ENCODE measurements at places on chromosomes 7 and 10.

DNA sequence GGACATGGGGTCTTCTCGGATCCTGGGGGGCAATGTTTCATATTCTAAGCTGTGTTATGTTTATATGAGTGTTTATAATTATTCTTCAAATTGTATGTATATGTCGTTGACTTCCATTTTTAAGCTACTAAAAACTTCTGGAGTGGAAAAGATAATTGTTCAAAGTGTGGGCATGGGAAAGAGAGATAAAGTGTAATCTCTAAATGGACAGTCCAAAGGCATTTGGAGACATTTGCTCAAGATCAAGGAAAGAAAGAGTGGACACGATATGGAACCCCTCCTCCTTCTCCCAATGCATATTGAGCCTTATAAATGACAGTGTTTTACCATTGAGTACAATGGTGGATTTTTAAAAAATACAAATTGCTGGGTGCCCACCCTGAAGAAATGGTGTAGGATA lies 81.1 kb downstream of the SDHAF3 start:
- H3K36me3 ChIP-seq = no peaks in the 10 kb centered on the region
- H3K27me3 ChIP-seq = no peaks in the 10 kb centered on the region
- no peak overlapping the region for H3K4me3 ChIP-seq
- H3K27ac ChIP-seq = no peak overlapping the region

GRCh38 chr10:27242951-27243551 lies 2.5 kb upstream of the ACBD5 start:
- H3K4me3 ChIP-seq = peak overlapping the region; percentile 32
- no peaks in the 10 kb centered on the region for H3K36me3 ChIP-seq
- H3K27me3 ChIP-seq = no peaks in the 10 kb centered on the region
- peaks cover 7% of the 10 kb centered on the region for H3K4me1 ChIP-seq
- peak; percentile 87 for DNase-seq

DNA sequence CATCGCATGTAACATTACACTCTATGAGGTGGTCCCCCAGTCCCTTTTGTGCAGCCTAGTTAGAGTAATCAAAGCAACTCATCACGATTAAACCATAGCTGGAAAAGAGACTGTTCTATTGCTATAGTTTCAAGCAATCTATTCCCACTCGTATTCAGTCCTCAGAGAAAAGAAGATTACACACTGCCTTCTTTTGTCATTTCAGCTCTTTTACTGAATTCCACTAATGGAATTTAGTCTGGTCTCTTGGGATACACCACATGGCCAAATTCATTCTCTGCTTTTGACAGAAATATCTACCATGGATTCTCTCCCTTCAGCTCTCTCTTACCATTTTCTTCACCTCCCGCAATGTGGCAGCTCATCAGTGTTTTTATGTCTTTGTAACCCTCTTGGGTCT lies 108.9 kb upstream of the HDAC9 start:
- peaks cover 6% of the 10 kb centered on the region for H3K4me1 ChIP-seq
- no peak overlapping the region for H3K27ac ChIP-seq
- no peaks in the 10 kb centered on the region for H3K36me3 ChIP-seq
- H3K27me3 ChIP-seq = no peaks in the 10 kb centered on the region

DNA sequence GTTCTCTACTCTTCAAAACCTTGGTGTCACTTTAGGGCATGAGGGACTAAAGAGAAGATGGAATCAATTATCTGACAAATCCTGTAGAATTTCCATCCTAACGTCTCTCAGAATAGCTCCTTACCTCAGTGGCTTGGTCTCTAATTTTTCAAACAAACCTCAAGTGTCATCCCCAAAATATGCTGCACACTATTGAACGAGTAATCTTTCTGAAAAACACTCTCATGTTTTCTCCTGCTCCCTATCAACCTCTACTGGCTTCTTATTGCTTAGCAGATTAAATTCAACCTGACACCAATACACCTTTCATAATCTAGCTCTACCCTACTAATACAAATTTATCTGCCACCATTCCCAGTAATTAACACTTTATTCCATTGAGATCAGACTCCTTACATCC lies 8.5 kb downstream of the CNOT4 start:
- no peak for DNase-seq
- H3K27me3 ChIP-seq = no peaks in the 10 kb centered on the region
- H3K4me3 ChIP-seq = no peak overlapping the region
- H3K36me3 ChIP-seq = no peaks in the 10 kb centered on the region
- H3K27ac ChIP-seq = no peak overlapping the region

DNA sequence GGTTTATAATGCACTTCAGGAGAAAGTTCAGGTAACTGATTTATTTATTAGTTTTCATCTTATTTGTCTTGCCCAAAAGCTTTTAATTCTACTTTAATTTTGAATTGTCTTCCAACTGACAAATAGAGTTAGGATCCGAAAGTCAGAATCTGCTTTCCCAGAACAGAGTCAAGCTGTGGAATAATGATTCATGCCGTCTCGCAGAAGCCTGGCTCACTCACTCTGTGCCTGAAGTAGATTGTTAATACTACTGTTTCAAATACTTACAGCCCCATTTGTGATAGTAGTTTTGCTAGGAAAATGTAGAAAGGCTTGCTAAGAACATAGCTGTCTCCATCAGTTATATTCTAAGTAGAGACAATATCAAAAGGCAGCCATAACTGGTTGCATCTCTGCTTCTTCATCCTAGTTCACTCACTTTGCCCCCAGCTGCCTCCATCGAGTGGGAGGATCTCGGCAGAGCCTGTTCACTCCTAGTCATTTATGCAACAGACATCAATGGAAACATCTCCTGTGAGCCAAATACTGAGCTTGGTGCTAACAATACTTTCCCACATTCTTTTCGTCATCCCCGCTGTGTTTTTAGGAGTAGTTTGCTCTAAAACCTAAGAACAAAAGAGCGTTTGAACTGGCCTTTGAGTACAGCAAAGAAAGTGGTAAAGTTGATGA lies 28.0 kb downstream of the ABRAXAS2 start:
- no peak overlapping the region for H3K27ac ChIP-seq
- peaks cover 20% of the 10 kb centered on the region for H3K36me3 ChIP-seq
- DNase-seq = no peak
- H3K4me3 ChIP-seq = no peak overlapping the region

- H3K4me3 ChIP-seq = no peak overlapping the region
- H3K36me3 ChIP-seq = no peaks in the 10 kb centered on the region
- no peak overlapping the region for H3K27ac ChIP-seq
- DNase-seq = peak; percentile 52
These were observed 158.2 kb downstream of the WNT2 start for GRCh38 chr7:117164620-117165019.

- H3K4me3 ChIP-seq = no peak overlapping the region
- peaks cover 25% of the 10 kb centered on the region for H3K4me1 ChIP-seq
- DNase-seq = no peak
- no peaks in the 10 kb centered on the region for H3K27me3 ChIP-seq
These were observed 93.4 kb downstream of the AVL9 start for GRCh38 chr7:32588657-32589056.

GRCh38 chr10:131093795-131094366 lies 217.6 kb downstream of the TCERG1L start:
- H3K4me1 ChIP-seq = no peaks in the 10 kb centered on the region
- no peaks in the 10 kb centered on the region for H3K36me3 ChIP-seq
- DNase-seq = peak; percentile 38
- no peaks in the 10 kb centered on the region for H3K27me3 ChIP-seq

DNA sequence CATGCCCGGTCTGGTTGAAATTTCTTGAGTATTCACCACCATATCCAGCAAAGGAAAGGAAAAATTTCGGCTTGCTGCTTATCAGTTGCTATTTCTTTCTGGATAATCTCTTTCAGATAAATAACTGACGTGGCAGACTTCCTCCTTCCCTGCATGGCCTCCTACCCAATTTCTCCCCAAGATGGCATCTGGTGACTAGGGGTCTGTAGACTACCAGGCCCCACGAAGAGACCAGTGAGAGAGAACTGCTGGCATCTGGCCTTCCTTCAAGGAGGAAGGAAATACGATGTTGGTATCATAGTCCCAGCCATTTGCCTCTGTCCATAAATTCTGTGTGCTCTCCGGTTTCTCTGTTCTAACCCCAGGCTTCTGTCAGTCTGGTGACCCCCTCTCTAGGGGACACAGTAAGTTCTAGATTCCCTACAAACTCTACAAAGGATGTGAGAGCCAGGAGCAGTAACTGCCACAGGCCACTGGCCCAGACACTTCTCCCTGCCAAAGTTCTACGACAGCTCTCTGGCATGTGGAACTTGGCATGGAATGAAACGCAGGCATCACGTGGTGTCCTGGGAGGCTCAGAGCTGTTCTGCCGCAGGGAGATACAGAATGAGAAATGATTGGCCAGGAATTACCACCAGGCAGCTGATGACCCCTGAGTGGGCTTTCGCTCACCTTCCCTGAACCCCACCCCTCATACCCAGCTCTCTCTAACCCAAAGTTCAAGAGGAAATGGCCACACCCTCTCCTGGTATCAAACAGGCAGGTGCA lies 30.0 kb upstream of the MSRB2 start:
- no peak overlapping the region for H3K27ac ChIP-seq
- DNase-seq = peak; percentile 83
- H3K4me3 ChIP-seq = no peak overlapping the region
- peaks cover 17% of the 10 kb centered on the region for H3K4me1 ChIP-seq
- no peaks in the 10 kb centered on the region for H3K36me3 ChIP-seq
- H3K27me3 ChIP-seq = no peaks in the 10 kb centered on the region

GRCh38 chr10:110399965-110400933 lies 95.5 kb upstream of the SMNDC1 start:
- H3K27me3 ChIP-seq = no peaks in the 10 kb centered on the region
- no peak overlapping the region for H3K4me3 ChIP-seq
- no peak for DNase-seq
- peaks cover 6% of the 10 kb centered on the region for H3K4me1 ChIP-seq
- peak overlapping the region; percentile 3 for H3K27ac ChIP-seq

GRCh38 chr7:2530071-2530987 lies 10.8 kb downstream of the LFNG start:
- no peaks in the 10 kb centered on the region for H3K27me3 ChIP-seq
- H3K4me1 ChIP-seq = no peaks in the 10 kb centered on the region
- no peak overlapping the region for H3K4me3 ChIP-seq

DNA sequence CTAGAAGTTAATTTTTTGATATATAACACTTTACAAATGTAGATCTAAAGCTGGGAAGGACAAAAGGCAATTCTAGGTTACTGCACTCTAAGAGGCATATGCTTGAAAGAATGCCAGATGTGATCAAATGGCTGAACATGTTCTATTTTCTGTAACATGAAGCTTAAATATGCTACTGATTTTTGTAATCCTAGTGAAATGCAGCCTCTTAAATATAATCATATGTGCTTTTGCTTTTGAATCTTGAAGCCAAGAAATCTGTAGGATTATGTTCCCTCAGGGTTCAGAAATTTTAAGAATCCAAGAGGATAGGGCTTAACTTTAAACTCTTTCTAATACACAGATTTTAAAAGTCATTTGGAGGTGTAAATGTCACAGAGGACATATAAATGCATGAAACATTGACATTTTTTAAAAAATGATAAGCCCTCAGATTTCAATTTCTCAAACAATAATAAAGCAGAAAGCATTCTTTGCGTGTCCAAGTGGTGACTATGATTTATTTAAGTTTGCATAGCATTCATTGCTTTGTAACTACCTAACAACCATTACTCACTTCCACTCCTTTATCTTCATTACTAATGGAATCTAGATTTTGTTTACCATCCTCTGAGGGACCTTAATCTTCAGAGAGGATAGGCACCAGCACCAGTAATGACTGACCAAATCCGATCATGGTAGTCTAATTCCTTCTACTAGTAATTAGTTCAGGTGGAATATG lies 170.4 kb downstream of the MAGI2 start:
- DNase-seq = peak; percentile 43
- no peaks in the 10 kb centered on the region for H3K36me3 ChIP-seq
- no peak overlapping the region for H3K4me3 ChIP-seq
- no peaks in the 10 kb centered on the region for H3K4me1 ChIP-seq
- no peaks in the 10 kb centered on the region for H3K27me3 ChIP-seq
- no peak overlapping the region for H3K27ac ChIP-seq
